KBM-7 (cell line): ENCODE measurements at places on chromosomes 2 and 18.
A peak's percentile ranks its signal among the peaks of the same experiment; 100 is the strongest.

GRCh38 chr2:148416248-148416647, 228.3 kb upstream of the EPC2 start:
- no peak for DNase-seq

GRCh38 chr2:104118889-104119288, 735.0 kb upstream of the POU3F3 start:
- DNase-seq, result no peak

- no peak for DNase-seq
These were observed 36.8 kb upstream of the MAPRE3 start for GRCh38 chr2:26933431-26934334.

DNA sequence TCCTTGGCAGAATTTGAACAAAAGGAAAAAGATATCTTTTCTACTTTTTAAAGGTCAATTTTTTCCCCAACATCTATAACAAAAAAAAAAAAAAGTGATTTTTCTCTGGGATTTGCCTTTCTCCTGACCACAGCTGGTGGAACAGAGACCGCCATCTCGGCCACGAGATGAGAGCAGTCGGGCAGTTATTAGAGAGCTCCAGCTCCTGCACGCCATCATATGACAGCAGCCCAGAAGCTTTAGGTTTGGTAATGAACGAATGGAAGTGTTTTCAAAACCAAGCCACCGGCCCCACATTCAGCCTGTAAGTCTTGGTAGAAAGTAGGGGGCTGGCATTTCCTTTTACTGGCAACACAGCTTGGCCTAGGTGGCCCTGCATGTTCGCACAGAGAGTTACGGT, 94.9 kb upstream of the FZD7 start:
- no peak for DNase-seq

DNA sequence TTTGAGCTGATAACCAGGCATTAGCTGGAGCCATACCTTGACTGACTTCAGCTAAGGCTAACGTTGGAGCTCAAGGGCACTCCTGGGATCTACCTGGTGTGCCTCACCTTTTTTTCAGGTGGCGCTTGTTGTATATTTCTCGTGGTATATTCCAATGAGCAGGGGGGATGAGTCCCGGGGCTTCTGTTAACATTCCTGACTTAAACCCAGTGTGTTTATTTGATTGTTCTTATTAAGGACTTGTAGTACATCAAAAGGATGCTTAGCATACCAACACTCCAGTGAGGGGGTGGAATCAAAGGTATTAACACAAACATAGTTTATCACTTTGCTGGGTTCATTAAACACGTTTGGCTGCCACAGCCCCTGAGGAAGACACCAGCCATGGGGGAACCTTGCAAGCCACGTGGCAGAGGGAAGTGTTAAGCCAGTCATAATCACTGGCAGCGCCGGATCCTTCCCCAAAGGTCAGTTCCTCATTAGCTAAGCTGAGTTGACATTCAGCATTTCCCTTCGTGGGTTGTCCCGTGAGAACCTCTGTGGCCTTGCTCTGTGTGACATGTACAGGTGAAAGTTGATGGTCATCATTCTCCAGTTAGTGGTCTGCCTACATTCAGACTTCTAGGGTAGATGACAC, 119.5 kb upstream of the MCFD2 start:
- DNase-seq, result peak; percentile 75

DNA sequence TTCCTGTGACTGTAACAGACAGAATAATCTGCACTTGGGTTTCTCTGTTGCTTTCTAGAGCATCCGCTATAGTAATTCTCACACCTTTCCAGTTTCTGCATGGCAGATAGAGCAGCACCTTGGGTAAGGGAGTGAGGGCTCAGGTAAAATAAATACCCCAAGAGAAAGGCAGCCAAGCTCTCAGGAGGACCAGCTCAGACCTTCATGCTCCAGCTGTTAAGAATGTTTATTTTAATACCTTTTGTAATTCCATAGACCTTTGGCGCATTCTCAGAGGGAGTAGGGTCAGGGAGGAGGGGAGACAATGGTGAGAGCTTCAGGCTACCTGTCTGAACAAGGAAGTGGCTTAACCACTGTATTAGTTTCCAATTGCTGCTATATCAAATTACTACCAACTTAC, 16.2 kb upstream of the TMEM178A start:
- no peak for DNase-seq

GRCh38 chr2:233255151-233255550, 3.7 kb downstream of the ATG16L1 start:
- DNase-seq, result no peak

DNA sequence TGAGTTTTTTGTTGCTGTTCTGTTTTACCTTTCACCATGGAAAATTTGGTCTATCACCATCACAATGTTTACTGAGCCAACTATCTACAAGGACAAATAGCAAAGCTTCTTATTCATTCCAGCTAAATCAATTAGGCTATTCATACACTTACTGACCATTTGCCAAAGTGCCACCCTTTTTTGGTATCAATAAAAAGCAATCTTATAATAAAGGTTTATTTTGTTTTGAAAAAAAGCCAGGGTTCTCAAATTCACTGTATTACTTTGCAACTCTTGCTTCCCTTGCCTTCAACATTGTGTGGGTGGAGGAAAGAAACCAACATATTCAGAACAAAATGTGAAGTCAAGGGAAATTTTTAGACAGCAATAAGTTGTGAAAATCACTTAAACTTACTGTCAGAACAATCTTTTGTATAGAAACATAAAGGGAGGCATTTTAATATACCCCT, 15.3 kb downstream of the PELI1 start:
- DNase-seq, result no peak

- DNase-seq, result no peak
These were observed 2.2 kb downstream of the CNOT9 start for GRCh38 chr2:218570850-218571249.
